ENCODE measurements at places on chromosomes 2 and 18.

DNA sequence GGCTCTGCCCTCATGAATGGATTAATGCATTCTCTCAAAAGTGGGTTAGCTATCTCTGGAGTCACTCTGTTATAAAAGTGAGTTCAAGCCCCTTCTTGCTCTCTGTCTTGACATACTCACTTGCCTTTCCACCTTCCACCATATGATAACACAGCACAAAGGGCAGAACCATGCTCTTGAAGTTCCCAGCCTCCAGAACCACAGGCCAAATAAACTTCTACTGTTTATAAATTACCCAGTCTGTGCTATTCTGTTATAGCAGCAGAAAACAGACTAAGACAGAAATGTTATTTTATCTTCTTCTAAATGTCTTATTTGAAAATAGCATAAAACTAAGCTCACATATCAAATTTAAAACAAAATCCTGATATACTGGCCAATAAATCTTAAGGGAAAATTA lies 15.0 kb downstream of the RAB1A start:
- DNase-seq = no peak

DNA sequence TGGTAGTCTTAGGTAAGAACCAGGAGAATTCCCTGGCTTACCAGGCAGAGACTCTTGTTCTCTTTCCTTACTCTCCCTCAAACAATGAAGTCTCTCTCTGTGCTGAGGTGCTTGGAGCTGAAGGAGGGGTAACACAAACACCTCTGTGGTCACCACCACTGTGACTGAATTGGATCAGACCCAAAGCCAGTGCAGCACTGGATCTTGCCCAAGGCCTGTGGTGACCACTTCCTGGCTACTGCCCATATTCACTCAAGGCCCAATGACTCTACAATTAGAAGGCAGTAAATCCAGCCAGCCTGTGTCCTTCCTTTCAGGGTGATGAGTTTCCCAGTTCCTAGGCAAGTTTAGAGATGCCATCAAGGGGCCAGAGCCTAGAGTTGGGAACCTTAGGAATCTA lies 706.8 kb downstream of the SLC4A3 start:
- DNase-seq = no peak

DNA sequence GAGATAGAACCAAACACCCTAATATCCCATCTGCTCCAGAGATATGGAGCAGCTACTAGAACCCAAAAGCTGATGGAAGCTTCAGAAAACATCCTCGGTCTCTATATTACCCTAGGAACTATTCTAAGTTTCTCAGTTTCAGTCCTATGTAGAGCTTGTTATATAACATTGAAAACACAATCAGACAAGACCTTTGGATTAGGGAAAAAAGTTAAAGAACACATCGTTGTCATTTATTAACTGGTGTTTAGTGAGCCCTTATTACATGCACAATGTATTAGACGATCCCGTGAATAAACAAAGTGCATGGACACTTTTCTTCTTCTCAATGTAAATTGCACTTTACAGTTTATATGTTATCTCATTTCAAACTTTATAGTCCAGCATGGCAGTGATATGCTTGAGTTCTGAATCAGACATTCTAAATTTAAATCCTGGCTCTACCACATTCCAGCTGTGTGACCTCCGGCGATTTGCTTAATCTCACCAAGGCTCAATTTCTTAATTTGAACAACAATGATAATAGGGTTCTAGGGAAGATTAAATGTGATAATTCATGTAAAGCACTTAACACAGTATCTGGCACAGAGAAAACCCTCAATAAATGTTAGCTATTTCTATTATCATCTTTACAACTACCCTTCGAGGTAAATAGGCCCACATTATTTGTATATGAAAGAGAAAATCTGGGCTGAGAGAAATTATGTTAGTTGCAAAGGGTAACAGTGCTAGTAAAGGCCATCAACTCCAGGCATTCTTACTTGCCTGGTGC lies 83.6 kb upstream of the PIK3C3 start:
- DNase-seq = no peak

- peak; percentile 47 for DNase-seq
Observed at GRCh38 chr2:212173756-212174510, 364.7 kb downstream of the ERBB4 start.

DNA sequence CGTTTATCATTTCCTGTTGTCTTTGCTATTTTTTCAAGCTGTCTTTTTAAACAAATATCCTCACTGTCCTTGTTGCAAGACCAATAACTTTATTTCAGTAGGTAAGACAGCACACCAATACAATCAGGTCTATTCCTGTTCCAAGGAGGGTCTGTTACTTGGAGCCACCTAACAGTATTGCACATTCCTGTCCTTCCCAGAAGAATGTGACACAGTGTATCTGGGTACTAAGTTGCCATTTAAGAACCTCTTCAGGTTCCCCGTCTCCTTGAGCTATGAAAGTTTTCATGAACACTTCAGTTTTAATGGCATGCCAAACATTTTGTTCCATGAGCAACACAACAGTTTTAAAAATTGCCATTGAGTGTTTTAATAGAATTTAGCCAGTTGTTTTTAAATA lies 138.9 kb upstream of the CAVIN2 start:
- no peak for DNase-seq

DNA sequence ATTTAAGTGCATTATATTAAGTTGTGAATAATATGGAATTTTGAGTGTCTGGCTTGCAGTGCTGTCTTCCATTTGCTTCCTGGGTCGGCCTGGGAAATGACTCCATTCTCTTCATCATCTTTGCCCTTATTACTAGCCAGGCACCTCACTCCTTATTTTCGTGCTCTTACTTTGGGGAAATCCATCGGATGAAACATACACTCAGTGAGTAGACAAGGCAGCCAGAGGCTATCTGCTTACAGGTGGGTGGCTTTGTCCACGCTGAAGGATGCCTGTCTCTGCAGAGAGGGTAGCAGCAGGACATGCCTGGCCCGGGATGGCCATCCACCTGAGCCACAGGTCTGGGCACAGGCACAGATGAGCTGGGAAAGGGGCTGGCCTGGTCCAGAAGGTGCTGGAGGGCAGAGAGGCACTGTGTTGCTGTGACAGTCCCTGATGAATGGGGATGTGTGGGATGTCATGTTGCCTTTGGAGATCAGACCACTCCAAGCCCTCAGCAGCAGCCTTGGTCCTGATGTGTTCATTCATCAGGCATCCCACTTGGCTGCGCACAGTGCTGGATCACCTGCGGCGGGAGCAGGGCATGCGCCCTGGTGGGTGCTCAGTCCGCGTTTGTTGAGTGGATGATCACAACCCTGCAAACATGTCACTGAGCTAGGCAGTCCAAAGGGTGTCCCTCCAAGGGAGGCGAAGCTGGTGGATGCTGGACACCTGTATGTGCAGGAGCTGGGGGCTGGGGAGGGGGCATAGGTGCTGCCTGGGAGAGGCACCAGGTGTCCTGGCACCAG lies 236.0 kb downstream of the LDLRAD4 start:
- no peak for DNase-seq

GRCh38 chr2:30994227-30995056 lies 143.8 kb downstream of the GALNT14 start:
- no peak for DNase-seq

GRCh38 chr18:75116165-75116564 lies 92.8 kb downstream of the PTGR3 start:
- no peak for DNase-seq

GRCh38 chr2:104562537-104562936 lies 291.4 kb upstream of the POU3F3 start:
- DNase-seq = no peak

DNA sequence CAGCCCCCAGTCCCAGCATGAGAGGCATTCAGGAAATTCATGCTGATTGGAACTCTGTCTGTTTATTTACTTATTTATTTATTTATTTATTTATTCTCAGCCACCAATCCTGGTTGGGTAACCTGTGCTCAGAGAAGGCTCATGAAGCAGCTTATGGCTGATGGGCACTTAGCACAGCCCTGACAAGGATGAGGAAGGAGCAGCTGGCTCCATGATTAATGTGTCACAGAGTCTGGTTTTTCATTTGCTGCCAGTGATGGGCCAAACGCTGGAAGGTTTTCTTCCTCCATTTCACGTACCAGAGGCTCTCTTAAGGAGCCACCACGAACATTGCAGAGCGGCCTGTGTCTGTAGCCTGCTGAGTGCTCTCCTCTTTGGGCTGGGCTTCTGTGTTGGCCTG lies 28.3 kb upstream of the KCNS3 start:
- no peak for DNase-seq

GRCh38 chr18:69138088-69138487 lies 262.6 kb upstream of the DOK6 start:
- DNase-seq = no peak

DNA sequence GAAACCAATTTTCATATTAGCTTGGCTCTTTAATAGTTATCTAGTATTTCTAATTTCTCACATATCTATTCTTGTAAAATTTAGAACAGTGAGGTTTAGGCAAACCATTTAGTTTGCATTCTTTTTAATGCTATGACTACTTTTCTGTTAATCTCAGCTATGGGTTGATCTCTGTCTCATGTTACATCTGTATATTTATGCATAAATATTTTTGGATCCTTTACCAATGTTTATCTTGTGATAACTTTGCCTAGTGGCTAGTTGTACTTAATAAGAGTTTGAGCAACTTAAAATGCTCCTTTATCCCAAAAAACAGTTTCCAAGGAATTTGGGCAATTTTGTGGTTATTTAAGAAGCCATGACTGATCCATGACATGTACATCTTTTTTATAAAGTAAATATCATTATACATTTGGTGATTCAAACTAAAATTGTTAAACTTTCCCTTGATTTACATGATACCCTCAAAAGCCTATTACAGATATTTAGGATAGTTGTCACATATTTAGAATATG lies 86.3 kb downstream of the R3HDM1 start:
- DNase-seq = peak; percentile 10

- no peak for DNase-seq
Observed at GRCh38 chr2:139354518-139354917, 574.3 kb upstream of the NXPH2 start.

- DNase-seq = no peak
Observed at GRCh38 chr2:44167311-44167907, 1.3 kb upstream of the PPM1B start.

DNA sequence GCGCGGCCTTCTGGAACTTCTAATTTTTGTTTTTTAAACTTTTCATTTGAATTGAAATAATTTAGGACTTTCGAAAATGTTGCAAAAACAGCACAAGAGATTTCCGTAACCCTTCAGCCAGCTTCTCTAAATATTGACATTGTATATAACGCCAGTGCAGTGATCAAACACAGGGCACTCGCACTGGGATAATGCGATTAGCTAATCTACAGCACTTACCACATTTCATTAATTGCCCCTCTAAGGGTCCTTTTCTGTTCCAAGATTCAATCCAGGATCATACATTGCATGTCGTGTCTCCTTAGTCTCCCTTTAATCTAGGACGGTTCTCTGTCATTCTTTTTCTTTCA lies 343 bp upstream of the CD302 start:
- no peak for DNase-seq

DNA sequence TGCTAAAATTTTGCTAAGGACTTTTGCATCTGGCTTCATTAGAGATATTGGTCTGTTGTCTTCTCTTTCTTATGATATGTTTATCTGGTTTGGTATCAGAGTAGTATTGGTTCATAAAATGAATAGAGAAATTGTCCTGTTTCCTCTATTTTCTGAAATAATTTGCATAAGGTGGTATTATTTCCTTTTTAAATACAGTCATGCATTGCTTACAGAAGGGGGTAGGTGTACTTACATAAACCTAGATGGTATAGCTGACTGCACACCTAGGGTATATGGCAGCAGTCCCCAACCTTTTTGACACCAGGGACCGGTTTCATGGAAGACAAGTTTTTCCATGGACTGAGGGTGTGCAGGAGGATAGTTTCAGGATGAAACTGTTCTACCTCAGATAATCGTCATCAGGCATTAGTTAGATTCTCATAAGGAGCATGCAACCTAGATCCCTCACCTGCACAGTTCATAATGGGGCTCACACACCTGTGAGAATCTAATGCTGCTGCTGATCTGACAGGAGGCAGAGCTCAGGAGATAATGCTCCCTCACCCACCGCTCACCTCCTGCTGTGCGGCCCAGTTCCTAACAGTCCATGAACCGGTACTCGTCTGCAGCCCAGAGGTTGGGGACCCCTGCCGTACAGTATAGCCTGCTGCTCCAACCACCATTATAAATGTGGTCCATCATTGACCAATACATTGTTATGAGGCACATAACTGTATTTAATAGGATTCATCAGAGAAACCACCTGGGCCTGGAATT lies 189.2 kb downstream of the FAM210A start:
- no peak for DNase-seq

DNA sequence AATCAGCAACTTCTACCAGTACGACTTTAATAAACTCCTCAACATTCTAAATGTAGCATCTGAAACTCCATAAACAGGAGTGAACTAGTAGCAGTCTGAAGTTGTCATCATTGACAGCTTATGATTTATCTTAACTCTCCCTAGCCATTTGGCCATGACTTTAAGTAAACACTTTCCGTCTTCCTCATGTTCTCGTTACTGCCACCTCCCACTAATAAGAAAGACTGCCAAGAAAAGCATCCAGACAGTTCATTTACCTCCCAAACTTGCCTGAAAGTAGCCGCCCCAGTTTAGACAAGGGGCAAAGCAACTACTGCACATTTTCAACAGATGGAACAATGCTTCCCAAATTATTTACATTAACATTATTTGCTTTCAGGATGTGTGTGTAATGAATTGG lies 287.5 kb downstream of the OSR1 start:
- no peak for DNase-seq

DNA sequence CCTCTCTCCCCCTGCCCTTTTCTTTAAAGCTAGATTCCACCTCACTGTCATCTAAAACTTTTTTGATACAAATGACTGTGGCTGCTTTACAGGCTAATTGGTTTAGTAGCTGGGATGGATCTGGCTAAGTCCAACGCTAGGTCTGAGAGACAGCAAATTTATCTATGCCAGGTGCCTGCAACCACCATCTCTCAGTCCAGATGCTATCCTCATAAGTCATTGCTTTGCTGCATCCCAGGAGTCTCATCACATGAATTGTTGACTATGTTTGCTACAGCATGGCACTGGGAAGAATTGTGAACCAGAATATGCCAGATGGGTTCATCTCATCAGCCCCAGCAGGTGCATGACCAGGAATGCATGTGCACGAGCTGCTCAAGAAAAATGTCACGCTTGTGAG lies 100.0 kb upstream of the PID1 start:
- DNase-seq = no peak

DNA sequence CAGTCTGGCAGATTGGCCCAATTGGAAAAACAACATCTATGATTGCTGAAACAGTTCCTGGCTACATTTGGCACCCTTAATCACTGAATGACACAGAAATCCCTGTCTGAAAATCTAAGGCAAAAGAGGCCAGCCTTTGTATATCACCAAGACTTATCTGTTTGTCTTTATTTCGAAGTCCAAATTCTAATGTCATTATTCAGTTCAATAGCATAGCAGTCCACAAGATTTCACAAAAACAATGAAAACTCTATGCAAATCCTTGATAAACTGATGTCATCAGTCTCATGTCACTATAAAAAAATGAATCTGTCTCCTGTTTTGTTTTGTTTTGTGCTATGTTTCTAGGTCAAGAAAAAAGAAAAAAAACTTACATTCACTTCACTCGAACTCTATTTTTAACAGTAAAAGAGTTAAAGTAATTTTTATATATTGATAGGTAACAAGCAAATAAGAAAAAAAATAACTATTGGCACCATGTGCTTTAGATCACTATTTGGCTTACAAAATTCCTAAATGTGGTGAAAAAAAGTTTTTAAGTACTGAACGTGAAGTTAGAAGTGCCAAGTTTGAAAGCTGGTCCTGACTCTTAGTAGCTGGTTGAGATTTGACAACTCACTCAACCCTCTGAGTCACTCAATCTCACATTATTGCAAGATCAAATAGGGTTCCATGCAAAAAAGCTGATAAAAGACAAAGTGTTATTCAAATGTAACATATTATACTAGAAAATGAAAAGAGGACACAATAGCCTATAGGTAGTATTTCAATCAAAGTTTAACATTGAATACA lies 359.3 kb downstream of the IRS1 start:
- peak; percentile 67 for DNase-seq
